Dorsolateral prefrontal cortex (tissue), 122 donors: ENCODE measurements at places on chromosomes 12 and 14.

DNA sequence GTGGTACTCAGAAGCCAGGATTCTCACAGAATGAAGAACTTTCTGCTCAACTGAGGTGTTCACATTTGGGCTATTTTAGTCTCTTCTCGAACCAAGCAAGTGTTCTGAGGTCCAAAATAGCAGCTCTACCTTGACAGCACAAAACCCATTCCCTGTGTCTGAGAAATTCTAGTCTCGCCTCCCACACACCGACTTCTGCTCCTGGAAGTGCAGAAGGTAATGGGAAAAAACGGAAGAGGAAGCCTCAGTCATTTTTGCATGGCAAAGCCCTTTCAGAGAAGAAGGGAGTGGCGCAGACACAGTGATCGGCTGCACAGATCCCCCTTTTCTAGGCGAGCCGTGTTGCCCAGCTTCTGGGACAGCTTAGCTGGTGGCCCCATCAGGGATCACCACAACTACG lies 31.2 kb upstream of the VPS33A start:
- DNase-seq = no peak

GRCh38 chr12:76591476-76591875 lies 31.9 kb upstream of the OSBPL8 start:
- DNase-seq = no peak

- DNase-seq = no peak
Measured at GRCh38 chr12:97168804-97169203, 261.7 kb downstream of the NEDD1 start.

DNA sequence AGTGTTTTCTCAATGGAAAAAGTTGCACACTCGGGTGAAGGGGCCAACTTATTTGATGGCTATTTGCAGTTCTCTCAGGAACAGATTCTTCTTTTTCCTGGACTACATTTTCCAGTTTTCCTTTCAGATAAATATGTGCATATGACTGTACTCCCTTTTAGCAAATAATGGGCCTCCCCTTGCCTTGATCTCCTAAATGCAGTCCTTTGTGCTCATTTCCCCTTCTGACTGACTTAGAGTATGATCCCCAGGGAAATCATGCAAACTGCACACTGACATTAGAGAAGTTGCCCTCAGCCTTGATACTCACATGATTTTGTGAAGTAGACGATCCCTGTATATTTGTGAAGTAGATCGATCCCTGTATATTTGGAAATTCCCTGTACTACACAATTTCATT lies 492.9 kb upstream of the NOVA1 start:
- no peak for DNase-seq

- peak; percentile 18 for DNase-seq
Measured at GRCh38 chr12:123571343-123571813, 13.0 kb upstream of the TMED2 start.

DNA sequence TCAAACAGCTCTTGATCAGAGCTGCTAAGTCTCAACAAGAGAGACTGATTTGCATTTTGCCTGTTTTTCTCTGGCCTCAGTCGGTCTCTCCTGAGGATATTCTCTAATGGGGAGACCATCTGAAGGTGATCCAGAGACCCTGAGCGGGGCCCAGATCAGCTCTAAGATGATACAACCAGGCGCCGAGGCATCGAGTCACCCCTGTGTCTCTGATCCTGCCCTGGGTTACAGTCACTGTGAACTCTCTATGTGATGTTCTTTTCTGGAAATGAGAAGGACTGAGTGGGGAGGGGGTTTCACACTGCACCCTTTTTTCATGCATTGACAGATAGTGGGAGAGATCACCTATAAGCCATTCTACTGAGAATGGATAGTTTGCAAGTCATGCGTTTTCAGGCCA lies 247.6 kb upstream of the PWP1 start:
- no peak for DNase-seq

GRCh38 chr12:92425165-92425564 lies 277.6 kb upstream of the PLEKHG7 start:
- no peak for DNase-seq

- no peak for DNase-seq
Measured at GRCh38 chr12:129127211-129127610, 273.9 kb downstream of the GLT1D1 start.

DNA sequence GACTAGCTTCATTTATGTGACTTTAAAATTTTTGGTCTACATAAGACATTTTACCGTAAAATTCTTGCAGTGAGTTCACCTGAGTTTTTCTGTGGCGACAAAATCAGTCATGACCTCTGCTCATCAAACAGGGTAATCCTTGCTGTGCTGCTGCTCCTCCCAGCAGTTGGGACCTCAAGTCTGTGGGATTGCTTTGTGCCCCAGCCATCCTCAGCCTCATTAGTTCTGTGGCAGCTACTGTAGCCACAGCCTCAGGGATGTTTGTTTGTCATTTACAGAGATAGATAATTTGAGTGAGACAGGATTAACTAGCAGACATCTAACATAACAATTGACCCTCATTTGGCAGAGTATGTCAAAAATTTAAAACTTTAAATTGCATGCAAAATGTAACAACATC lies 357.0 kb downstream of the PCNX1 start:
- no peak for DNase-seq

GRCh38 chr12:89693639-89694202 lies 14.9 kb downstream of the ATP2B1 start:
- DNase-seq = no peak

- DNase-seq = no peak
Measured at GRCh38 chr12:108090932-108091678, 38.0 kb upstream of the WSCD2 start.

DNA sequence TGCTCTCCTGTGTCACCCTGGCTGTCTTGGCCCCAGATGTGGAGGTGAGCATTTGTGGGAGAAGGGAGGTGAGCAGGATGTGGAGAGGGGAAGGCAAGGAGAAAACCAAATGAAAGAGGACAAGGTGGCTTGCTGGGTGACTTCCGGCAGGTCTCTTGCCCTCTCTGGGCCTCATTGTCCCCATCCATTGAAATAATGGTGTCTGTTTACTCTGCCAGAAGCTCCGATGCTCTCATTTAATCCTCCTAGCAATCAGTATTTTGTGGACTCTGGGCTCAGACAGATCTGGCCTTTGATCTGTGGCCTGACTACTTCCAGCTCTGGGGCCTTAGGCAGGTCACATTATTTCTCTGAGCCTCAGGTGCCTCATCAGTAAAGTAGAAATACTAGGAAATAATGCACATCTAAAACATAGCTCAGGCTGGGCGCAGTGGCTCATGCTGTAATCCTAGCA lies 30.6 kb downstream of the MVK start:
- DNase-seq = no peak

GRCh38 chr12:44287545-44287944 lies 451.7 kb downstream of the TMEM117 start:
- no peak for DNase-seq

- DNase-seq = peak; percentile 45
Measured at GRCh38 chr12:41932470-41932991, 212.1 kb downstream of the GXYLT1 start.

GRCh38 chr12:132222096-132222807 lies 78.0 kb downstream of the NOC4L start:
- no peak for DNase-seq

DNA sequence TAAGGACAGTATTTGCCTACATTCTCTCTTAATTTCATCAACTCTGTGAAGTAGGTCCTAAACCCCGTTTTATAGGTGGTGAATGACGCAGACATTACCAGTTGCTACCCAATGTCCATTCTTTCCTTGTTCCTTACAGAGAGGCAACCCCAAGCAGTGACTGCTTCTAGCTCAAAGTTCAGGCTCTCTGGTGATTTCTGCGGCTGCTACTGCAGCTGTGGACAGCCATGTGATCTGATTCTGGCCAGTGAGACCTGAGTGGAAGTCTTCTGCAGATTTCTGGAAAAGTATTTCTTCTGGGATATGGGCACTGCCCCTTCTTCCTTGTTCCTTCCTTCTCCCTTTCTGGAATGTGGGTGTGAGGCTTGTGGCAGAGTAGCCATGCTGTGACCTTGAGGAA lies 82.9 kb downstream of the ARF6 start:
- DNase-seq = no peak

DNA sequence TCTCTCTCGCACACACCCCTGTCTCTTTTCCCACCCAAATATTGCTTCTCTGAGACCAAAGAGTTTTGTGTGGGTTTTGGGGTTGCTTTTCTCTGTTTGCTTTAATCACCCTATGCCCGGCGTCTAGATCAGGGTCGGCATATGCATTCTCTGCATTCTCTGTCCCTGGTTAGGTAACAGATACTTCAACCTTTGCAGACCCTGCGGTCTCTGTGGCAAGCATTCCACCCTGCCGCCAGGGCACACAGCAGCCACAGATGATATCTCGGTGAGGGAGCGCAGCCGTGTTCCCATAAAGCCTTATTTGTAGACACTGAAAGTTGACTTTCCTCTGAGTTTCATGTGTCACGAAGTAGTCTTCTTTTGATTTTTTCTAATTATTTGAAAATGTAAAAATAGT lies 110.4 kb upstream of the FZD10 start:
- no peak for DNase-seq

DNA sequence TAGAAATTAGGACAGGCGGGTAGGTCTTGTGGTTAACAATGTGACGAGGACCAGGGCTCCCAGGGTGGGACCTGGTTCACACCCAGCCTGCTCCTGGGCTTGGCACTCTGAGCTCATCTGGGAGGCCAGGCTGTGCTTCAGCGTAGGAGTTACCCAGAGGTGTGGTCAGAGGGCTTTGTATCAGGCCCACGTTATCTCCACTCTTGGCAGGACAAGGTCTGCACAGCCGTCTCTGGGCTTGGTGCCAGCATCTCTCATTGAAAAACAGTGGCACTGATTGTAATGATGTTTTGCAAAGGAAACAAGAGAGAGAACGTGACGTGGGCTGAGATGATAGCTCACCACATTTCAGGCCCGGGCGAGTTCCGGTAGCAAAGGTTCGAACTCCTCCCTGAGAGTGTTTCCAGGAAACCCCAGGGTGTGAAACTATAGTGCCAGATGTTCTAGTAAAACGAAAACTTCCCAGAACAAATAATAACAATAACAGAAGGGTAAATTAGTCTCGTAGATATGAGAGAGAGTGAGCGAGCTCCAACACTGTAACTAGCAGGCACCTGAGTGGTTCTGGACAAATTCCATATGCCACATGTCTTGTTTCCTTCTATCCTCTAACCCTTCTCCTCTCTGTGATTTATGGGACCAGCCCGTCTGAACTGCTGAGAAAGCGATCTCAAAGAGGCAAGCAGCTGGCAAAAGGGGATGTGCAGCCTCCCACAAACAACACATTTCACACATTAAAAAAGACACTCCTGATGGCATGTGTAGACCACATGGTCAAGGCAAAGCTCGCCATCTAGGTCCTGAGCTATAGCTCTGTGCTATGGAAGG lies 227.3 kb downstream of the KTN1 start:
- DNase-seq = no peak

- DNase-seq = no peak
Measured at GRCh38 chr14:52848626-52849025, 57.2 kb upstream of the GNPNAT1 start.

- DNase-seq = no peak
Measured at GRCh38 chr12:4809449-4810218, 89.4 kb downstream of the GALNT8 start.

DNA sequence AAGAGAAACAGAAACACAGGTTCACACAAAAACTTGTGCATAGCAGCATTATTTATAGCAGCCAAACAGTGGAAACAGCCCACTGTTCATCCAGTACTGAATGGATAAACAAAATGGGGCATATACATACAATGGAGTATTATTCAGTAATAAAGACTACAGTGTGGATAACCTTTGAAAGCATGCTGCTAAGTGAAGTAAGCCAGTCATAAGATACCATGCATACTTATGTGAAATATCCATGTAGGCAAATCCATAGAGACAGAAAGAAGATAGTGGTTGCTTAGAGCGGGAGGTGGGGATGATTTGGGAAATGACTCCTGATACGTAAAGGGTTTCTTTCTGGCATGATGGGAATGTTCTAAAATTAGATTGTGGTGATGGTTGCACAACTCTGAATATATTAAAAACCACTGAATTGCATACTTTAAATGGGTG lies 99.4 kb downstream of the CRADD start:
- DNase-seq = no peak

DNA sequence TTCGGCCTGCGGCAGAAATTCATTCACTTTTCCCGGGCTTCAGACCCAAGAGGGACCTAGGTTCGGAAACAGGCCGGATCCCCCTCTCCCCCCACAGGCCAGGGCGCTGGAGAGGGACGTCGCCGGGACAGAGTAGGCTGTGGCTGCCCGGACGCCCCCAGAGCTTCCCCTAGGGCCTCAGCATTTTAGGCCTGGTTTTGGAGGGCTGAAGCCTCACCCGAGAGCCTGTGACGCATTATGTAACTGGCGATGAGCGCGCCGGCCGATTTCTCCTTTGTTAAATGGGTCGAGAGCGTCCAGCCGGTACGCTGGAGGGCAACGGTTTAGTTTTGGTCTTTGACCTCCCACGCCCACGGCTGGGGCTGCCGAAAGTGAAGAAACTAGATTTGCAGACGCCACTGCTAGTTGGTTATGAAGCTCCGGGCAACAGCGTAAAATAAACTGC lies 657 bp downstream of the PEBP1 start:
- peak; percentile 72 for DNase-seq

DNA sequence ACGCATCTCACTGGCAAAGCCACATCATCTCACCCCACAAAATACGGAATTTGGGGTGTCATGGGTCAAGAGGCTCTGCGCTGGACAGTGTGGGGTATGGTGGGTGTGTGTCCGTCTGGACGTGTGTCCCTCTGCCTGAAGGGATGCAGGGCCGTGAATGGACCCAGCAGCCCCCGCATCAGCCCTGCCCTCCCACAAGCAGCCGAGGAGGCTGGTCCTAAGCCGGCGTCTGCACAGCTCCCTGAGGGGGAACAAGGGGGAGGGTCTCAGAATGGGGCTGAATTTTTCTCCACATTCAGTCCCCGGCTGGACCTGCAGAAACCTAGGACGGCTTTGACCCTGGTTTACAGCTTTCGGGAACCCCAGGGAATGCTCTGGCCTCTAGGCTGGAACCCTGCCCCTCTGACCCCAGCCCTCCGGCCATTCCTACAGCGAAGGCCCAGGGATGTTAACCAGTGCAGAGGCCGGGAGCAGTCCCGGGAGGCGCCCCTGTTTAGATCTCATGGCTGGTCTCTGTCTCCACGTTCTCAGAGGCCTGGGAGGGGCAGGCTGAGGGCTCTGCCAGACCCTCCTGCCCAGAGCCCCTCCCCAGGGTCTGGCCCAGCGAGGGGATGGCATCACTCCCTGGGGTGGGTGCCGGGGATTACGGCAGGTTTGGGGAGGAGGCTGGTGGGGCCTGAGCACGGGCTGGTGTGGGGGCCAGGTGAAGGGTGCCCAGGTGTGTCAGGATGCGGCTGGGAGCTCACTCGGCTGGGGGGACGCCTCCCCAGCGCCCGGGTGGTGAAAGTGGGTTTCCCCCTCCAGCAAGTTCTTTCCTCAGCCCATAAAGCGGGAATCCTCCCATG lies 156.5 kb upstream of the C14orf180 start:
- DNase-seq = no peak
